ENCODE measurements at places on chromosomes 2 and 18.

DNA sequence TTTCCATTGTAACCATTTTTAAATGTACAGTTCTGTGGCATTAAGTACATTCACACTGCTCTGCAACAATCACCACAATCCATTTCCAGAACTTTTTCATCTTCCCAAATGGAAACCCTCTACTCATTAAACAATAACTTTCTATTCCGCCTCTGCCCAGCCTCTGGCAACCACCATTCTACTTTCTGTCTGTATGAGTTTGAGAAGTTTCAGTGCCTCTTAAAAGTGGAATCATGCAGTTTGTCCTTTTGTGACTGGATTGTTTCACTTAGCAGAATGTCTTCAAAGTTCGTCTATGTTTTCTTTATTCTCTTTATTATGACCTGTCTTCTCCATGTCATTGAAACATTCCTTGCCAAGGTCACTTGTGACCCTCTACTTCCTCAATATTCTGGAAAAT is 22.0 kb upstream of the PELI1 start:
- no peak for DNase-seq

DNA sequence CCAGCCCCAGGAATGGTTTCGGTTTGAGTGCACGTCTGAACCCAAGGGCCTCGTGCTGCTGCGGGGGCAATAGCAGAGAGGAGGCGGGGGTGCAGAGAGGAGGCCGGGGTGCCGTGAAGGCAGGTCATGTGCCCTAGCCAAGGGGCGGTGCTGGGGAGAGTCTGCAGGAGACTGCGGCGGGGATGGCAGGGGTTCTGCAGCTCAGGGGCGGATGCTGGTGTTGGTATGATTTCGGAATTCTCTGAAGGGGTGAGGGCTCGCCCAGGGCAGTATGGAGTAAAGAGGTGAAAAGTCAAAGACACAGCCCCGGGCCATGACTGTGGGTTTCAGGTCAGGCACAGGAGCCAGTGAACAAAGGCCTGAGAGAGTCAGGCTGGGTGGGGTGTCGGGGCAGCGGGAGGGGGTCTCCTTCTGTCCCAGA is 186.5 kb upstream of the HDAC4 start:
- DNase-seq = no peak

- DNase-seq = no peak
Measured at GRCh38 chr2:149858216-149858615, 270.6 kb upstream of the MMADHC start.

DNA sequence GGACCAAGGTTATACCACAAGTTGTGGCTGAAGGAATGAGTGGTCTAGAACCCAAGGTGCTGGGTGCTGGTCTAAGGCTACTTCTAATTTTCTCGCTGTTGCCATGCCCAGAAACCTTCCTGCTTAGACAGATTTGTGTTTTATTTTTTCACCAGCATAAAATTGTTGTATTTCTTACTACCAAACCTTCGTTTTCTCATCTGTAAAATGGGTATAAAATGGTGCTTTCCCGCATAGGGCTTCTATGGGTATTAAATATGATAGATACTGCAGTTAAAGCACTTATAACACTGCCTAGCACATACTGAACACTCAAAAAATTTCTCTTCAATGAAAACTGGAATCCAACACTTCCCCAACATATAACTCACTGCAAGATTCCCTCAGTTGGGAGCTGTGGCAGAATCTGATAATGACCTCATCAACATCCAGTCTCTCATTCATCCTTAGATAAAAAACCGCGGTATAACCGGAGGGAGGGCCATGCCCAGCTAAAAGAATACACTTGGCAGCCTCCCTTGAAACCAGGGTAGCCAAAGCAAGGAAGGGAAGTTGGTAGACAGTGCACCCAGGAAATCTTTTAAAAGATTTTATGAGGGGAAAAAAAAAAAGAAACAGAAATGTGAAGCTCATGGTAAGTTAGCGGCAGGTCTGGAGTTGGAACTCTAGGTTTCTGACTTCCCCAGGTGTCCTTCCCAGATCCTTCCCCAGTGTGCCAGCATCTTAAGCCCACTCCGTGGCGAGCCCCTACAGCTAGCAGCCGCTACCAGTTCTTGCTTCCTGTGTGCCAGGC is 1.2 kb downstream of the NEMP2 start:
- DNase-seq = no peak

DNA sequence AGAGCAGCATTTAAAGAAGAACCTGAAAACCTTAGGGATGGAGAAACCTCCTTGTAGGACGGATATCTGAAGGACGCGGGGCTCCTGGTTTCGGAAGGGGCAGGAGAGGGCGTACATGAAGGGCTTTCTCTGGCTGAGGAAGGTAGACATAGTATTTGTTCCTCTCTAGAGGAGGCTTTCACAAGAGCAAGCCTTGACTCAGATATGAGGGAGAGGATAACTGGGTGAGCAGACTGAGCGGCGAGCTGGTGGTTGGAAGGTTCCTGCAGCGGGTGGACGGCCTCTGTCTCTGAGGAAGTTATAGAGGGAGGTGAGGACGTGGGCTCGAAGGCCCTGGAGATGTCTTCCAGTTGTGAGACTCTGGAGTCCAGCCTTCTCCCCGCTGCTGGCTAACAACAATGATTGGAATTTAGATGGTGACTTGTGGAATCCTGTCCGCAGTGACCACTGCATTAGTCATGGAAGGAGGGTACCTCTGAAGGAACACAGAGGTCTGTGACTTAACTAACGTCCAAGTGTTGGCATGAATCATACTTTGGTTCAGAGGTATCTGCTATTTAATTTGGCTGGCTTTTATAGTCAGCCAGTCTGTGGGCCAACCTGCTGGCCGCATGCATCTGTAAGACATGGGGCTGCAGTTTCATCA is 80.9 kb downstream of the ASAP2 start:
- no peak for DNase-seq

DNA sequence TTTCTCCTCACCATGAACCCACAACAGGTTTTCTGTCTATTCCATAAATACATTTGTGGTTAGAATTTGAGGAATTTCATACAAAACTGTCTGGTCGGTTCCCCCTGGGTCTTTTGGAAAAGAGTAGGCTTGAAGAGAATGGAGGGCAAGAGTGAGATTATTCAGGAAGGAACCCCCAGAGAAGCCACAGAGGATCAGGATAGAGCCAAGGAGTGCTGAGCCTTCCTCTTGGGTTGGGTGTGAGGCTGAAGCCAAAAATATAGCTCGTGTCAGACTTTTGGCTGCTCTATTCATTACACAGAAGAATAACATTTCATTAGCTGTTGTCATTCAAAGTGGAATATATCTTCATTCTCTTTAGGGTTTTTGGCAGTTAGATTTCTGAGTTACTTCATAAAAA is 45.9 kb upstream of the YES1 start:
- DNase-seq = no peak

DNA sequence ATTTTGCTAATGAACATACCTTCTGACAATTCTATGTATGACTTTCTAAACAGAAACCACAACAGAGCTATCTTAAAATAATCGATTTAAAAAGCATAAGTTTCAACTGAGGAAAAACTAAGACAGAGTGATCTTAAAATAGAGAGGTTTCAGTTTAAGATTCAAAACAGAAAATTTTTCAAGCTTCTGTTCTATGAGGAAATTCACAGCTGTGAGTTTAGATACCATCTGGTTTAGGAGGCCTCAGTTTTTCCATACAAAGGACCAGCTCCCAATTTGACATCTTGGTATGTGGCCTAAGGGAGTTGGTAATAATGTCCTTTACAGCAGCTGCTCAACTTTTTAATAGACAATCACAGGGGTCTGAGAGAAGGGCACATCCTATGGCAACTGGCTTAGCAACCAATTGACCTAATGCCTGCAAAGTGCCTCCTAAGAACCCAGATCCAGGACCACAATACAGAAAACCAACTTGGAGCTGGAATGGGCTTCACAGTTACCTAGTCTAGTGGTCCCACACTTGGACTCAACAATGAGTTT is 39.7 kb downstream of the MDH1 start:
- no peak for DNase-seq

DNA sequence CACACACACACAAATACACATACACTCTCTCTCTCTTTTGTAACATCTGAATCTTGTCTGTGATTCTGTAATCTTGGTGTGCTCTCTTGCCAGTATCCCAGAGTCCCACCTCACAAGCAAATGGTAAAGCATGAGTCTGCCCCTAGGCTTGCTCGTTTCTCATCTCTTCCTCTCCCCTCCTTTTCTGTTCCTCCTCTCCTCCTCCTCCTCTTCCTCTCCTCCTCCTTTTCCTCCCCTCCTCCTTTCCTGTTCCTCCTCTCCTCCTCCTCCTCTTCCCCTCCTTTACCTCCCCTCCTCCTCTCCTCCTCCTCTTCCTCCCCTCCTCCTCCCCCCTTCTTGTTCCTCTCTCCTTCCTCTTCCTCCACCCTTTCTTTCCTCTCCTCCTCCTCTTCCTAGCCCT is 59.0 kb downstream of the TNFRSF11A start:
- no peak for DNase-seq

- DNase-seq = no peak
Measured at GRCh38 chr18:71398531-71398930, 1109.7 kb downstream of the SOCS6 start.

- DNase-seq = no peak
Measured at GRCh38 chr18:905948-906415, 1.3 kb downstream of the ADCYAP1 start.

- DNase-seq = no peak
Measured at GRCh38 chr18:45449418-45450227, 165.7 kb upstream of the SLC14A2 start.

GRCh38 chr2:233434666-233435330 is 80.5 kb downstream of the DGKD start:
- DNase-seq = no peak

GRCh38 chr2:202327858-202328257 is 48.3 kb upstream of the BMPR2 start:
- DNase-seq = no peak

DNA sequence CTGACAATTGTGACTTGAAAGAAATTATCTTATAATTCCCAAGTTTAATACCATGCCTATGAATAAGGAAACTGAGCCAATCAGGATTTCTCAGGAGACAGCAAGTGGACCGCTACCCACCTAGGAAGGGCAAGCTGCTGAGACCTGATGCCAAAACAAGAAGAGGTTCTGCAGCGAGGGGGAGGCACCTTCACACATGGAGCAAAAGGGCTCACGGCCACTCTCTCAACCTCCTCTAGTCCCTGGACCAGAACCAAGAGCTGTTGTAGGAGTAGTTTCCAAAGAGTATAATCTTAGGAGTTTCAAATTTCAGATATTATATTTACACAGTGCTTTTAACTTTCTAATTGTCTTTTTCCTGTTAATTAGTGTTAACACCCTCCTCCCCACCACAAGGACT is 154.7 kb upstream of the ETAA1 start:
- no peak for DNase-seq

- no peak for DNase-seq
Measured at GRCh38 chr2:71685073-71685848, 231.9 kb downstream of the DYSF start.

DNA sequence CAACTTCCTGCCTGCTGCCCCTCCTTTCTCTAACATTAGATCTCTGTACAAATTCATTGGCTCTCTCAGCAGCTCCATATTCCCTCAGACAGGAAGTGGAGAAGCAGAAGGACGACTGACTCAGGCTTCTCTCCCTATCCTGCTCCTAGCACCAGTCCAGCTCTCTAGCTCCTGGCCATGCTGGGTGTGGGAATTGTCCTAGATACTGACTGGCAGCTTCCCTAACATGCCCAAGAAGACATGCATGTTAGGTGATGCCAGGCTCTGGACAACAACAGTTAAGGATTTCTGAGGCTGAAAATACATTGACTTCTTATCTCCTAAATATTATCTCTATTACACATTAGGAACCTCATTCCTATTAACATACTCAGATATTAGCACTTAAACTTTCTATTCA is 292.9 kb downstream of the IKZF2 start:
- DNase-seq = no peak

- no peak for DNase-seq
Measured at GRCh38 chr2:207231967-207232366, 66.2 kb upstream of the KLF7 start.

- DNase-seq = no peak
Measured at GRCh38 chr2:129074298-129074920, 755.7 kb upstream of the HS6ST1 start.

DNA sequence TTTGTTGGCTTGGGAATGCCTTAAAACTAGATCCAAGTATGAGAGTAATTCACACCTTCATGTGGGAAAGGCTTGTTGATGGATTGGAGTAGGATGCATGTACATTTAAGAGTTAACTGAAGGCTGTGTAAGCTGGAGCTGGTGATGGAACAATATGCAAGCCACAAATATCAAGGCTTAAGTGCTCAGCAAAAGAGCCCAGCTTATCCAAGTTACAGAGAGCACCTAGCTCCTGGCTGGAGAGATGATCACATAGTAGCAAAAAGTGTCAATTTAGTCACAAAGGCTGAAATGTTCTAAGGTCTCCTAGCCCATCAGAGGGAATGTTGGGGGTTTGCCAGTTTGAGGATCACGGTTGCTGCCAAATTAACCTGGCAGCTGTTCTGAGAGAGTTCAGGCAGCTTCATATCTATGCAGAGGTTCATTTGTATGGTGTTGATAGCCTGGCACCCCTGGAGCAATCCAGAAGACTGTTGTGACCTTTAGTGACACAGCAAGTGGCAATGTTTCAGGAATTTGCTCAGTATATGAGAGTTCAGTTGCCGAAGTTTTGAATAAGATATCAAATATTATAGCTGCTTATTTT is 228.2 kb downstream of the DOK6 start:
- DNase-seq = no peak

- DNase-seq = no peak
Measured at GRCh38 chr2:78982638-78983330, 42.7 kb upstream of the REG3G start.

DNA sequence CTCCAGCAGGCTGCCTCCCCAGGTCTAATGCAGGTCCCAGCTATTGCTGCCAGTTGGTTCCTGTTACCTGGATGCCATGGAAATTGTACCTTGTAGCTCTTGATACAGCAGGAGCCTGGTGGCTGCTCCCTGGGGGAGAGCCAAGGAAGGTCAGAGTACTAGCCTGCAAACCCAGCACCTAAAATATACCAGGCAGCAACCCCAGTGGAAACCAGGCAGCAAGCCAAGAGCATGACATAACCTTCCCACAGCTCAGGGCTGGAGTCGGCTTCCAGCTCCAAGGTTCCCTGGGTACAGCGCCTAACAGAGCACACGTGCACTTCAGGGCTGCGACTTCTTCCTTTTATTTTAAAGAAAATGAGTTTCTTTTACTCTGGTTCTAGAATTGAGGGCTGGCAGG is 30.3 kb downstream of the TNP1 start:
- no peak for DNase-seq

- DNase-seq = no peak
Measured at GRCh38 chr2:228374741-228375140, 193.3 kb upstream of the SPHKAP start.

DNA sequence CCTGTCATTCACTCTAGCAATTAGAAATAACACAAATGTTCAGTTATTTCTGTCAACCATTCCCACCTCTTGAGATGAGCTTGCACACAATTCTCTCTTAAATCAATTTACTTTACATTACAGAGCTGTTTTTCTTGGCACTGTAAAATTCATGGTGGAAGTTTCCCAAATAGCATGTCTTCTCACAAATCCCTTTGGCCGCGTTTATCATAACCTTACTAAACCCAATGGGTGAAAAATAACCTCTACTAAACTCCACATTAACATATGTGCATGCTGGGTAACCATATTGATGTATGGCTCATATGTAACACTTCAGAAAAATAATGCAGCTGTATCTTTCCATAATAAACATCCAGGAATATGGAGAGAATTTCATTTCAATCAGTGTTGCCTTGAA is 75.5 kb upstream of the SULT1C3 start:
- DNase-seq = no peak
